ENCODE measurements at places on chromosomes 1 and 21.

DNA sequence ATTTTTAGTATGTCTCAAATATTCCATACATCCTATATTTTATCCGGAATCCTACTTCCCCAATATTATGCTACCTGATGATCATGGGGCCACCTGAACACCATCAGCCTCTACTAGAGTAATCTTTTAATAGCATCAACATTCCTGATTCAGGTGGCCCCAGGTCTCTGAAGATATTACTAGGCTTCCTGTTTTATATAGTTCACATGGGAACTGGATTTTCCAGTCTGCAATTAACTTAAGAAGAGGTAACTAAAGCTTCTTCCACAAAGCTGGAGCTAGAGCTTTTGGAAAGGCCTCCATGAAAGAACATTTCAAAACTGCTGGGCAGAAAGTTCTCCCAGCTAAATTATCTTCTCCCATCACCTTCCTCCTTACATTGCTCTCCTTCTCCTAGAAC, 72.3 kb upstream of the ADAM30 start:
- no peak for DNase-seq

GRCh38 chr1:171180670-171181069, 4.4 kb upstream of the FMO2 start:
- no peak for DNase-seq

- DNase-seq: no peak
Measured at GRCh38 chr1:112643080-112643479, 23.4 kb downstream of the CAPZA1 start.

DNA sequence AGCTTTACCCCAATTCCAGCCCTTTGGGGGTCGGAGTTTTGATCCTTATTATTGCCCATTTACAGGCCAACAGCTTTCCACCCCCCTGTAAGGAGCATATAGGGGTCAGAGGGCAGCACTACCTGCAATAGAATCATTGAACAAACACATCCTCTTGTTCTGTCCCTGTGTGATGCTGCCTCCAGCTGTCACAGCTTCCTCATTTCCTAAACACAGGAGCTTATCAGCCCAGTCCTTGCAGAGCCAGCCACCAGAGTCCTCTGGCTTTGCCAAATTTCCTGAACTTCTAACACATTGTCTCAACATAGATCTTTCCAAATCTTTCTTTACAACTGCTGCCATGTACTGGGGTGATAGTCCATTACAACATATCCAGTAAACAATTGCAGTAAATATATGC, 32.8 kb upstream of the PTBP2 start:
- no peak for DNase-seq

DNA sequence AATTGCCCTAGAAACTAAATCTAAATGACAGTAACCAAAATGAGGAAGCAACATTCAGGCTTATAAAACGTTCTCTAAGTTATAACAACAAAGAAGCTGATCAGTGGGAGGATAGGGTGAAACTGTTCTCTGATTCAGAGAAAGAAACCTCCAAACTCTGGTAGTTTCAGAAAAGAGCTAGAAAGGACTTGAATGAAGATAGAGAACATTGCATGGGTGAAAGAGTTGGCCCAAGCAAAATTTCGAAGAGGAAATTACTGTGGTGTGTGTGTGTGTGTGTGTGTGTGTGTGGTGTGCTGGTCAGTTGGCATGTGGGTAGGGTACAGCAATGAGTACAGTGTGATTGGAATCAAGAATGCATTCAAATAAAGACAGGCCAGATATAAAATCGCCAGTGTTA, 16.5 kb upstream of the SPAG17 start:
- no peak for DNase-seq

DNA sequence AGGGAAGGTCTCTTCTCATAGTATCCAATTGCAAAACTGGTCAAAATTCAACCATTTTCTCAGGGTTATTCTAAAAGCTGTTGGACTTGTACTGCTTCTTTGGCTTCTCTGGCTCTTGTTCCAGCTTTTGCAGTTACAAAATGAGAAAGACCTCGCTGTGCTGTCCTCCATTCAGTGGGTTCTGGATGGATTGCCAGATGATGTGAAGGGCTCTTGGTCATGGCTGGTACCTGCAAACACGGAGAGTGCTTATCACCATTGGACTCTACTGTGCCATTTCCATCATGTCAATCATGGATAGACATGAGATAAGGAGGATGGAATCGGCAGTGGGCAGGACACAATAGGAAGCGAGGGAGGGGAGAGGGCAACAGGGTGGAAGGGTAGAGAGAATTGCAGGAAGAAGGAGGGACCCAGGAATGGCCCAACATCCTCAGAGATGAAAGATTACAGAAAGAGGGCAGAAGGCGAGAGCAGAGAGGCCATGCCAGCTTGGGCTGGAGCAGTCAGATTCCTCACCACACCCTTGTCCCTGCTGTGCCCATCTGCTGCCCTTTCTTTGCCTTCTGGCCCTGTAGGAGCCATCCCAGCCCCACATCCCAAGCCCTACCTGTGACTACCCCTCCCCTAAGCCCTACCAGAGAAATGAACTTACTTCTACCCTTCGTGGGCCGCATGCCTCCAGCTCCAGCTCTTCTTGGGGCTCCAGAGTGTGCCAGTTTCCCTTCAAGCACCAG, 70.3 kb downstream of the HIVEP3 start:
- no peak for DNase-seq

DNA sequence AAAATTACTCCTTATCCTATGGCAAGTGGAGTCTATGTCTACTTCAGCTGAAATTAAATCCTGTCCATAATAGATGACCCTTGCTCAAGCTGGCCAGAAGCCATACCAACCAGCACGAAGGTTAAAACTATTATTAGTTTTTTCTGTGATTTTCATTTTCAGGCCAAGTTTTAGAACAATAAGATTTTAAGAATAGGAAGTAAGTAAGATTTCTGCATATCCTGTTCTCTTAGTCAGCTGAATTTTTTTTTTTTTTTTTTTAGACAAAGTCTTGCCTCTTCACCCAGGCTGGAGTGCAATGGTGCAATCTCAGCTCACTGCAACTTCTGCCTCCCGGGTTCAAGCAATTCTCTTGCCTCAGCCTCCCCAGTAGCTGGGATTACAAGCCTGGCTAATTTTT, 6.1 kb upstream of the RBP7 start:
- DNase-seq: no peak

- DNase-seq: no peak
Measured at GRCh38 chr1:119046429-119046784, 58.3 kb upstream of the TBX15 start.

GRCh38 chr1:180116964-180117763, 37.5 kb upstream of the QSOX1 start:
- no peak for DNase-seq

GRCh38 chr1:240644732-240645131, 32.8 kb upstream of the GREM2 start:
- DNase-seq: no peak

- DNase-seq: no peak
Measured at GRCh38 chr1:41108696-41109275, 87.3 kb upstream of the SLFNL1 start.

DNA sequence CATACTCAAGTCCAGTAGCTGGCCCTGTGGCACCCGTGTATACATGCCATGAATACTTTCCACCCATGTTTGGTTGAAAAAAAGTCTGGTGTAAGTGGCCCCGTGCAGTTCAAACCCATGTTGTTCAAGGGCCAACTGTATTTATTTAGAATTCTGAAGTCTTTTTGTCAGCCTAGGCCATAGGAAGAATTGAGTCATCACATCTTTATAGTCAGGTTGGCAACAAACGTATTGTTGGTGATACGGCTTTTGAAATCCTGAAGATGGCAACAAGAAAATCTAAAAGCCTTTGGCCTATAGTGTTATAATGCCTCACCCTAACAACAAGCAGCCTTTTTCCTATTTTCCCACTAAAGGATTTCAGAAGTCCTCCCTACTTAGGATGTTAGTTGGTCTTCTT, 363.6 kb downstream of the PLPP3 start:
- DNase-seq: no peak

DNA sequence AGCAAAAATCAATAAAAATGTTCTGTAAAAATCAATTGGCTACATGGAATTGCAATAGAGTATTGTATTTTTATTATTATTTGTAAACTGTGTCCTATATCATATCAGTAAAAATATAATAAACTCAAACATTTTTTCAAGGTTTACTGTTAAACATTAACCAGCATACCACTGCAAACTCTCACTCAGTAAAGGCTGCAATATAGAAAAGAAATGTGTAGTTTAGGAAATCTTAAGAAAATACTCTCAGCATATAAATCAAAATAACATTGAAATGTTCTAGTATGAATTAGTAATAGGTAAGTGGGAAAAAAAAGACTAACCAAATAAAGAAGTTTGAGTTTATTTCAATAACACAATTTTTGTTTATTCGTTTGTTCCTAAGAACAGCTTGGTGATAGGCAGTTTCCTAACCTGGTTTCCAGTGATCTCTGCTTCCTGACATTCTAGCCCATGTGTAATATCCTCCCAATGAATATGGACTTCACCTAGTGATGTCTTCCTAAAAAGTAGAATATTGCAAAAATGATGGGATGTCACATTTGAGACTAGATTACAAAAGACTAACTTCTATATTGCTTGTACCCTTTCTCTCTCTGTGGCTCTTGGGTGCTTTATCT, 870.1 kb downstream of the BRINP3 start:
- DNase-seq: no peak

DNA sequence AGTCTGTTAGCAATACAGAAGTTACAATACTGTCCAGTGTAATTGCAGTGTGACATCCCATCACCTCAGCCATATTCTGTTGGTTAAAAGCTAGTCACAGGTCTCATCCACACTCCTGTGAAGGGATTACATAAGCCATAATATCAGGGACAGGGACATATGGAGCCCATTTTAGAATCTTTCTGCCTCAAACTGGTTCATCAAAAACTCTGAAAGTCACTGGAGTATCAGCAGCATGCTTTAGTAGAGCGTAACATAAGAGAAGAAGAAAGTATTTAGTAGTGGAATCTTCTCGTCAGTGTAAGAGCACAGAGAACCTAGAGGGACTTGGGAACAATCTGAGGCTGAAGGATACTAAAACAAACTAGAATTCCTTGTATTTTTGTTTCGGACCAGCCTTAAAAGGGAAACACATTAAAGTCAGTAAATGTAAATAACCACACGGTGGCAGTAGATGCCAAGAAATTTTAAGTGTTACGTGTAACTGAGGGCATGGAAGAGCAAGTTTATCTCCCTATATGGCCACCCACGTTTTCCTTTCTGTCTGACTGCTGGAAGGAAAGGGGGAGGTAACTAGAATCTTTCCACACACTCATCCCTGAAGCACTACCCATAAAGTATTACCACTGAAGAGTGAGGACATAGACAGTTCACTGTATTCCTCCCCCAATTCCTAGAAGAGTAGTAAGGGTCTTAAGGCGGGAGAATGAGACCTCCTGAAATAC, 41.6 kb upstream of the AGL start:
- DNase-seq: peak; percentile 75

- no peak for DNase-seq
Measured at GRCh38 chr1:102466487-102466886, 469.8 kb upstream of the OLFM3 start.

- no peak for DNase-seq
Measured at GRCh38 chr1:70762386-70762785, 285.2 kb downstream of the PTGER3 start.

DNA sequence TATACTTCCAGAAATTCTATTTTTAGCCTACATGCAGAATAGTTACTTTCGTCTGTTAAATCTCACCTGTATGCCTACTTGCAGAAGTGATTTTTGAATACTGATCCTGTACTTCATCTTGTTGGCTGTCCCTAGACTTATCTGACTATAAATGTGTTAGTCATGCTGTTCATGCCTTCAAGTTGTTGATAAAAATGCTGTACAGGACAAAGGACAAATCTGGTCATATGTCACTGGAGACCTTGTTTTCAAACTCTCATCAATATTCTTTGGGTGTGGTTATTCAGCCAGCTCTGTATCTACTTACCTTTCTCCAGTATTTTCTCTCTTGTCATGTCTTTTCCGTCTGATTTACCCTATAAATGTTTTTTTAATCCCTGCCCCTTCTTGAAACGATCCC, 132.9 kb downstream of the RNF220 start:
- no peak for DNase-seq

GRCh38 chr1:210900820-210901219, 233.1 kb downstream of the KCNH1 start:
- DNase-seq: no peak

DNA sequence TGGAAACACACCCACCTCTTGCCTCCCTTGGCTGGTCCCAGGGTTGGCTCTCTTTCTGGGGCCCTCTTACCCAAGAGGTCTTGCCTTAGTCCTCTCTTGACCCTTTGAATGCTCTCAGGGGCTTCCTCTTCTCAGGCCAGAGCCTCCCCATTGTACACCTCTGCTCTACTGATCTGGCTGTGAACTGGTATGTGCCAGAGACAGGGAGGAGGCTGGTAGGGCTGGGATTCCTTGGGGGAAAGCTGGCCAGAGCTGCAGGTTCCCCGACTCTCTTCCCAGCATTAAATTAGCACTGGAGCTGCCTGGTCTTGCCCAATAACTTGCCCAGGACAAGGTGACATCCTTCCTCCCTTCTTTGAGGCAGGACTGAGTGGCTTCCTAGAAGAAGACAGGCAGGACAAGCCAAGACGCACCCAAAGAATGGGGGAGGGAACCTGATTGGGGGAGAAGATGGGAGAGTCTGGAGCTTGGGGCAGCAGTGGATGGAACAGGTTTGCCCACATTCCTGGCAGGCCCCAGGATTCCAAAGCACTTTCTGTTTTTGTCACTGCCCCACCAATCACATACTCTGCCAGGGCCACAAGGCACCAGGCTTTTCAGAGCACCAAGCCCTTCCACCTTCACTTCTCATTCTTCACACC, 37.2 kb upstream of the CITED4 start:
- no peak for DNase-seq

GRCh38 chr1:115567431-115567830, 74.3 kb upstream of the VANGL1 start:
- no peak for DNase-seq

DNA sequence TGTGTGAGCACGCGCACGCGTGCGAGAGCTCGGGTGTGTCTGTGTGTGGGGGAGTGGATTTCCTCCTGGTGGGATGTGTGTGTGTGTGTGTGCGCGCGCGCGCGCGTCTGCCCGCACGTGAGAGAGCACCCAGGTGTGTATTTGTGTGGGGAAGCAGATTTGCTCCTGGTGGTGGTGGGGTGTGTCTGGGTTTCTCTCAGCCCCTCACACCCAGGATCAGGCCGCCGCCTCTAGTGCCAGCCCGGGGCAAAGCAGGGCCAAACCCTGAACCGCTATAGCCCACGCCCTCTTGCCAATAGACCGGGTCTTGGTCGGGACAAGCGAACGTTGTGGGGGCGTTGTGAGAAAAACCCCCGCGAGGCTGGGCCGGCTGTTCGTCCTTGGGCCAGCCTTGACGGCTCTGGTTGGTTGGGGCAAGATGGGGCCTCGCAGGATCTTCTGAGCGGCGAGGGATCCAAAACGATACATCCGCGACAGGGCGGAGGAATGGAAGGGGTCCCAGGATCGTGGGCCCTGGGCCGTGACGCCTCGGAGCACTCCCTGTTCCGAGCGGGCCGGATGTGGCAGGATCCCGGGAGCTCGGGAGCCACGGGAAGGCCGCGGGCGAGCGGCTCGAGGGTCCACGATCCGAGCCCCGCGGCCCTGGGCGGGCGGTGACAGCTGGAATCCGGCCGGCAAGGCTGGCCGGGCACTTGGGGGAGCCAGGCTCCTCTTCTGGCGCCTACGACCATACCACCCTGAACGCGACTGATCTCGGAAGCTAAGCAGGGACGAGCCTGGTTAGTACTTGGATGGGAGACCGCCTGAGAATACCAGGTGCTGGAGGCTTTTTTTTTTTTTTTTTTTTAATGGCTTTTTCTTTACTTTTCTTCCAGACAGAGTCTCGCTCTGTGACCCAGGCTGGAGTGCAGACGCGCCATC, 68.2 kb downstream of the RNF187 start:
- no peak for DNase-seq
